Heart left ventricle (tissue), 16 donors: ENCODE measurements at places on chromosomes 5 and 9. TPM values are rescaled to one million over a fixed set of nuclear protein-coding genes. Genes with fewer than 3 reads are reported as not detected.
A peak's percentile ranks its signal among the peaks of the same experiment; 100 is the strongest.

DNA sequence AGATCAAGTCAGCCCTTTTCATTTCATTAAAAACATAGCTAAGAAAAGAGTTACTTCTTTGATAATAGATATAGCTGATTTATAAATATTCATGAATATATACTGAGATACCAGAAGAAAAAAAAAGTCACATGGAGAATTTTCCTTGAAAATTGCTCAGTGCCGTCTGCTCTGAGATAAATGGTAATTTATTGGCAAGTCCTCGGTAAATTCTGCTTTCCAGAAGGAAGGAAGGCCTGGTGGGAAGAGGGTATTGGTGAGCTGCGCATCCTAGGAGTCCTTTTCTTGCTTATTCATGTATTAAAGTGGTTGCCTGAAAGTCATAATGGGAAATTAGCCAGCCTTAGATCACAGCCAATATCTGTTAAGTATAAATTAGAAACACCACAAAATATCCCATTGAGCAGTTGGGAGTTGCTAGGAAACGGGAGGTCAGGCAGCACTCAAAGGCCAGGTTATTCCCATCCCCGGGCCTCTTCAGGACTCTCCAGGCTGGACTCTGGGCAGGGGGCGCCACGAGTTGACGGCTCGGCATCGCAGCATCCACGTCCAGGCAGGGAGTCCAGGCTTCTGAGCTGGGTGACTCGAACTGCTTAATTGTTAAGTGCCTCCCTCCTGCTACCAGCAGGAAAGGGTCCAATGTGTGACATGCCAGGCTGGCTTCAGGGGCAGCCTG lies 116.7 kb upstream of the RETREG1 start:
- DNase-seq, result no peak

GRCh38 chr9:130629443-130630070 lies 34.8 kb upstream of the PRDM12 start:
- peak; percentile 42 for DNase-seq

GRCh38 chr9:124197177-124198095 lies 60.3 kb upstream of the NEK6 start:
- no peak for DNase-seq

DNA sequence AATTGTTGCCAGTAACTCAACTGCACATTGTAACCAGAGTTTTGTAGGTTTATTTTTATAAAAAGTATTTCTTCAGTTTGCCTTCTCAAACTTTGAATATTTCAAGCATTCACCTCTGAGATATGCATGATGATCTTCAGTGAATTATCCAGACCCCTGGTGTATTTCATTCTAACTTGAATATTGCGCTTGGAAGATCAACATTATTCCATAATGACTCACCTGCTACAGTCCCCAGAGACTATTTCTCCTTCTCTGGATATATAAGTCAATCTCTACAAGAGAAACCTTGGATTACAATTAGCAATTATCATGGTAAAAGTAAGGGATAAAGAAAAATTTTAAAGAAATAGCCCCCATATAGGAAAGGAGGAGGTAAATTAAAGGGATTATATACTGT lies 1041.0 kb downstream of the TLE1 start:
- no peak for DNase-seq

The ISL1 gene
- not detected for total RNA-seq

The CDC20B gene
- not detected for total RNA-seq
